ENCODE measurements at places on chromosomes 12 and 14. TPM values are rescaled to one million over a fixed set of nuclear protein-coding genes. Genes with fewer than 3 reads are reported as not detected.
A peak's percentile ranks its signal among the peaks of the same experiment; 100 is the strongest.

DNA sequence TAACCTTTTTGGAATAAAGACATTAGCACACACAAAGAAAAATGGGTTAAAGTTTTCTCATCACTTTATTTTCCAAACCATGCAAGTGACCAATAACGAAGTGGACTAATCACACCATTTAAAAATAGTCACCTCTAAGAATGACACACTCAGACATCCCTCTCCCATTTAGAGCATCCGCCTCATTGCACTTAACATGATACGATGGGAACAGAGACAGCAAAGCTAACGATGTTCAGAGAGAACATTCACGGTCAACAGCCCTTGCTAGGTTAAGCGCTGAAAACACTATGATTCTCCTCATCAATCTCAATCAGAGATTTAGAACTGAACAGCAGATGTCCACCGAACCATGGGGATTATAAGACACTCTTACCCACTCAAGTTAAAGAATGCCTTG, 35.8 kb downstream of the NIN start:
- DNase-seq: no peak

The ACRBP gene
- 2.2 TPM for total RNA-seq

The MTRFR gene
- 9.6 TPM for total RNA-seq

The TMEM30B gene
- 0.42 TPM for total RNA-seq

The C12orf54 gene
- not detected for total RNA-seq

DNA sequence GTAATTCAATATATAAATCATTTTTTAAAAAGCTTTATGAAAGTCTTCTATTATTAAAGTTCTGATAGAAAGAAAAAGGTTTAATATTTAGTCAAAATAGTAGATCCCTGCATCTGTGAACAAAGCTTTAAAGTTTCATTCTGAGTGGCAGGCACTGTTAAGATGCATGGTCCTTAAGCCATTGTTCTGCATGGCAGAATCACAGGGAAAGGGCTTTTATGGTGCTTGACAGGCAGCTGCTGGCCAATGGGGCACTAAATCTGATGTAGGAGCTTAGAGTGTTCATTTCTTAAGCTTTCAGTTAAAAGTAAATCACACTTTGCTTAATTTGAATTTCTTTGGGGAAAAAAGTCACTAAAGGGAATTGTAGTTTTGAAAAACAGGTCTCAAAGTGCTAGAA, 148.2 kb downstream of the PLEKHA5 start:
- DNase-seq: no peak

The NANOG gene
- total RNA-seq: not detected

The PMCH gene
- total RNA-seq: not detected

GRCh38 chr14:85762526-85762925, 232.6 kb downstream of the FLRT2 start:
- no peak for DNase-seq

DNA sequence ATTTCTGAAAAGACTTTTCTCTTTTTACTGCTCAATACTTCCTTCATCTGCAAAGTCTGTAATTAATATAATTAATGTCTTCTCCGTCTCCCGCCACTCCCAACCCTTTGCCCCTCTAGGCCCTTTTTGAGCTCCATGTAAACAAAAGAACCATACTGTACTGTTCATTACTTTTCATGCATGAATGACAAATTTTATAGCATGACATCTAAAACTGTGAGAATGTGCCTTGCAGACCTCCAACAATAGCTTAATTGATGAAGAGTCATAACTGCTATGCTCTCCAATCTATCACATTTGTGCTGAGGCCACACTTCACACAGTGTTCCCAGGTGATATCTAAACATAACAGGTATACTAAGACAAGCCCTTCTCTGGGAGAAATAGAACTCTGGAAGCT, 1122.7 kb upstream of the ATXN7L3B start:
- DNase-seq: no peak

DNA sequence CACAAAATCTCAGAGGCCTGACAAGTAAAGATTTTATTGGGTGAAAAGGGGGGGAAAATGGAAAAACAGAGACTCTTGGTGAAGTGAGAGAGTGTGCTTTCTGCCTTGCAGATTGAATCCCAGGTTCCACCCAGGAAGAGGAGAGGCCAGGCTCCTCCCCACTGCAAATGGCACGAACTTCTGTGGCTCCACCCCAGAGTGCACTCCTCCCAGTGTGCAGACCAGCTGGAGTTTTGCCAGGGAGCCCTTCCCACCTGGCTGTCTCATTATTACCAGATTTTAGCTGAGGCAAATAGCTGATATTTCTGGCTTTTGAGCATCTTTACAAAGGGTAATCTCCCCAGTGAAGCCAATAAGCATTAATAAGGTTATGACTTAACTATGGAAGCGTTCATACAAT, 51.9 kb downstream of the TESPA1 start:
- DNase-seq: no peak

- DNase-seq: no peak
These were observed 12.9 kb downstream of the BCL11B start for GRCh38 chr14:99258876-99259726.

The HVCN1 gene
- total RNA-seq: 10.4 TPM

GRCh38 chr12:50514526-50515276, 9.9 kb downstream of the DIP2B start:
- no peak for DNase-seq

DNA sequence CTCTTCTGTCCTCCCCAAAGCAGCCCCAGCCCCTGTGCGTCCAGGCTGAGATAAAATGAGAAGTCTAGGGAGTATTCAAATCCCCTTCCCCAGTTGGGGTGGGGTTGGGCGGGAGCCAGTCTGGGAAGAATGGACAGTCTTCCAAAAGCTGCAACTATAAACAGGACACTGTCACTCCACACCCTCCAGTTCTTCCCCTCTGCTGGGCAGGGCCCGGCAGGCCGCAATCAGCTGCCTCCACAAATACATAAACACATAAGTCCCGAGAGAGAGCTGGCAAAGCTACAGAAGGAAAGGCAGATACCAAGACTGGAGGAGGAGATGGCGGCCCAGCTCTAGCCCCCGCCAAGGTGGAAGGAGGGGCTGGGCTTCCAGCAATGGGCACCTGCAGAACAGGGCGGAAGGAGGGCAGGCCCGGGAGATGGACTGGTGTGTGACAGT, 12.7 kb downstream of the LTBP2 start:
- DNase-seq: peak; percentile 56

- peak; percentile 48 for DNase-seq
These were observed 41.8 kb downstream of the CORO1C start for GRCh38 chr12:108689314-108690190.

DNA sequence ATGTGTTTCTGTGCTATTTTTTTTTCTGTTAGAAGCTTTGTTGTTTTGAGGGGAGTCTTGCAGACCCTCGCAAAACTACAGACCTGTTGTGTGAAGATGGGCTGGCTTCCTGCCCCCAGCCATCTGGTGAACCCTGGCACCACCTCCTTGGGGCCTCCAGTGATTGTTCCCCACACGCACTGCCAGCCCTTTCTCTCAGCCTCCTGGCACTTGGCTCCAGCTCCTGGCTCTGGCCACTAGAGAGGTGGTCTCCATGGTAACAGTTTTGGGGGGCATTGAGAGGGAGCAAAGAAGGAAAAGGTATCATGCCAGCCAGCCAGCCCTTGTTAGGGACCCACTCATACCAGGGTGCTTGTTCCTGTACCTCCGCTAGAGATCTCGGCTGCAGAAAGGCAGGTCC, 176.4 kb upstream of the RPH3A start:
- DNase-seq: no peak

The PTHLH gene
- not detected for total RNA-seq

GRCh38 chr12:54561164-54561563, 11.8 kb downstream of the PDE1B start:
- DNase-seq: peak; percentile 42

- DNase-seq: no peak
These were observed 765.3 kb downstream of the MED13L start for GRCh38 chr12:115511986-115512711.

DNA sequence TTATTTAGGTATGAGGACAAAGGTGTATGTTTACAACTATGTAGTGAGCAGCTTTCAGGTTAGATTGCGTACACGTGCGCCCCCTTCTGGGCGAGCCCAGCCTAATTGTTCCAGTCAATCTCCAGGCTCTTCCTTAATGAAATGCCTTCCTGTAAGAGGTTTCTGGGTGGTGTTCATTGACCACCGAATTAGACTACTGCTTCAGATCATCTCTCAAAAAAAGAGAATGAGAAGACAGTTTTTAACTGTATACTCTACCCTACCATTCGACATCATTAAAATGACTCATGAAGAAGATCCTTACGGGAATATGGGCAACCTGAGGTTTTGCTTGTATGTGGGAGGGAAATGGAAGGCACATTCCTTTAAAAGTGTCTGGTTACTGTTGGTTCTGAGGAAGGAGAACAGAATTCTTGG, 2.1 kb downstream of the LUM start:
- peak; percentile 87 for DNase-seq

DNA sequence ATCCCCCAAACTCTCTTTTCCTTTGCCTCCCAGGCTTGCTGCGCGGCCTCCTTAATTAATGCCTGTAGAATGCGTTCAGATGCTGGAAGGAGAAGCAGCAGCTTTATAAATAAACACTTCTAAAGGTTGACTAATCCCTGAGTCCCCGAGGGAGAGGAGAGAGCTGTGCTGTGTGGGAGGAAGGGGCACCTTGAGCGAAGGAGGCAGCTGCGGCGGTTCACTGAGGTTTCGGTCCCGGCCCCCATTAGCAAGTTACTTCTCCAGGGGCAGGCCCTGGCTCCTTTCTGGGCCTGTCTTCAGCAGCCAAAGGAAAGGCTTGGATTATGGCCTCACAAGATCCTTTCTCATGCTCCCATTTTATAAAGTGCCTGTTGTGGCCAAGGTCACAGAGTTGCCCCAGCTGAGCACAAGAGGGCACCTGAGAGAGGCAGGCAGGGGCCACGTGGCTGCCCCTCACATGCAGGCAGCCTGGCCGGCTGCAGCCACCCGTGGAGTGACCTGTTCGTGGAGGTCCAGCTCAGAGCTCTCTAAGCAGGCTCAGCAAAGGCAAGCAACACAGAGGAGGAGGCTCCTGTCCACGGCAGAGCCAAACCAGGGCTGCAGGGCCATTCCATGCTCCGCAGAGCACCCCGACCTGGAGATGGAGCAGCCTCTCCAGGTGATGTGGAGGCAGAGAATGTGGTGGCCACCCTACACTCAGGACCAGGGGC, 15.0 kb upstream of the CACNA2D4 start:
- DNase-seq: no peak

DNA sequence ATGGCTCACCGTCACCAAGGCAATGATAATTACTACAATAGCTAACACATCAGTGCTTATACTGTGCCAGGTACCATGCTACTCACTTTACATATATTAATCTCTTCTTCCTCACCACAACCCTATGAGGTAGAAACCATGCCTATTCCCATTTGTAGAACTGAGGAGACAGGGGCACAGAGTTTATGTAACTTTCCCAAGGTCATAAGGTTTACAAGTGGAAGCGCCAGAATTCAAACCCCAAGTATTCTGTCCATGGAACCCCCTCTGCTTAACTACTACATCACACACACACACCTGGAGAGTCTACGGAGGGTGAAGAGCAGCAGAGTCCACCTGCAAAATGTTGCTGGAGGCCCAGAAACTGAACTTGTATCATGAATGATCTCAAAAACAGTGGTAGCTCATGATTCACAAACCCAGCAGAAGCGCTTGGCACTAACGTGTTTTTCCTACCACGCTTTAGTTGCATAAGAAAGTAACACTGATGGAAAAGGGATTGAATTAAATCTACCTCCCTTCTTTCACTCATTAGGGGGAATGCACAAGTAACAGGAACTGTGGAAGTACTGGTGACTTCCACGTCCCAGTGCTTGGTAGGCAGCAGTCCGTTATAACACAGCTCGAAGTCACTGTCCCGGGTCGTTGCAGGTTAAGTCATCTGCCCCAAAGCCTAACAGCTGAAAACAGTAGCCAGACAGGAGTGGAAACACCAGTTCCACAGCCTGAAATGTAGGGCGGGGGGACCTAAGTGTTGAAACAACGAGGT, 2.0 kb downstream of the ITPR2 start:
- DNase-seq: no peak

GRCh38 chr12:16385782-16386646, 38.6 kb downstream of the MGST1 start:
- no peak for DNase-seq

GRCh38 chr12:92073094-92073493, 72.6 kb downstream of the BTG1 start:
- no peak for DNase-seq

DNA sequence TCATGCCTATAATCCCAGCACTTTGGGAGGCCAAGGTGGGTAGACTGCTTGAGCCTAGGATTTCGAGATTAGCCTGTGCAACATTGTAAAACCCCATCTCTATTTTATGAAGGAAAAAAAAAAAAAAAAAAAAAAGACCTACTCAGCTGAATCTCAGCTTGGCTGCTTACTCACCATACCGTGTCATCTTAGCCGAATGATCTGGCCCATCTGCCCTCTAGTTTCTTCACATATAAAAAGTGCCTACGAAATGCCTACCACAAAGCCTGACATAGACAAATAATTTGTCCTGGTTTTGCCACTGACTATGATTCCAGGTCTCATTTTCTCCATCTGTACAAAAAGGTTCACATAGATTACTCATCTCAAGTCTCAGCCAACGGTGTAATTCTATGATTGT, 10.1 kb downstream of the DIABLO start:
- no peak for DNase-seq

GRCh38 chr12:88790231-88790630, 210.0 kb upstream of the KITLG start:
- DNase-seq: no peak

DNA sequence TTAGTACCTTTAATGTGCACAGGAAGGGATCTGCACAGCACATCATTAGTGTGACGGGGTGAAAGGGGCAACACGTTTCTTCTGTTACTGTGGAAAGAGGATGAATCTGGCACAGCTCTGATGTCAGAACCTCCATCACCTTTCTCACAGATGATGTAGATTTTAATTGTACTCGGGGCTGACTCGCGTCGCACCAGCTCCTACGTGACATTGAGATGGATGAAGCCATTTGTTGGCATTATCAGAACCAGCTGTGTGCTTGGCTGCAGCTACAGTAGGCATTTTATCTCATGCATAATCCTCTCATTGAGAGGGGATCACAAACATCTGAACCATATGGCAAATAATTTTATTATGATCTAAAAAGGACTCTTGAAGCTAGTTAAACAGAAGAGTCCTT, 173.6 kb downstream of the PDZRN4 start:
- DNase-seq: no peak

- DNase-seq: no peak
These were observed 36.3 kb upstream of the STK38L start for GRCh38 chr12:27207615-27208413.

DNA sequence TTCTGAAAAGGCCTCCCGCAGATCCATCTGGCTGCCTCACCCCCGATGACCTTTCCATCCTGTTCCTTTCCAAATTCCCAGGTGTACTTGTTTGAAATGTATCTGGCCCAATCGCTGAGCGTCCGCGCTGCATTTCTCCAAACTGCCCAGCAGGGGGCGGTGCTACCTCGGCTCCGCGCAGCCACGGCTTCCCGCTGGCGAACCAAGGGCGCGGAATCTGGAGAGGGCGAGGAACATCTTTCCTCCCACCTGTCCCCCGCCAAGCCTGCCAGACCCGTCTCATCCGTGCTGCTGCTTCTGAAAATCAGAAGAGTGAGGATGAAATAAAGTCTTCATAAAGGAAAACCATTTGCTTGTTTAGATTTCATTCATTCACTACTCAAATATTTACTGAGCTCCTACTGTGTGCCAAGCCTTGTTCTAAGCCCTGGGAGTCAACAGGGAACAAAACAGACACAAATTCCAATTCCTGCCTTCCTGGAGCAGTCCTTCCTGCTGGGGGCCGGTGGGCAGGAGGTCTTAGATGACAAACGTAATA, 16.8 kb upstream of the MYL2 start:
- DNase-seq: peak; percentile 74

The CRIP2 gene
- 1,036 TPM for total RNA-seq

The TAS2R19 gene
- total RNA-seq: 0.77 TPM

The SIX1 gene
- total RNA-seq: not detected

GRCh38 chr14:45249856-45250575, 3.0 kb downstream of the MIS18BP1 start:
- no peak for DNase-seq

GRCh38 chr12:80556566-80556965, 112.5 kb downstream of the PTPRQ start:
- no peak for DNase-seq

All from left ventricle myocardium superior (tissue), 1 donor.